NCI-H1092 treated with DMSO at 0.1 percent for 48 hours (cell line): ENCODE measurements at places on chromosomes 16 and 17.
A peak's percentile ranks its signal among the peaks of the same experiment; 100 is the strongest.

GRCh38 chr16:49455181-49455990 lies 81.8 kb downstream of the C16orf78 start:
- no peak for DNase-seq

GRCh38 chr16:3094289-3095027 lies 4.6 kb downstream of the ZSCAN10 start:
- DNase-seq, result peak; percentile 35

DNA sequence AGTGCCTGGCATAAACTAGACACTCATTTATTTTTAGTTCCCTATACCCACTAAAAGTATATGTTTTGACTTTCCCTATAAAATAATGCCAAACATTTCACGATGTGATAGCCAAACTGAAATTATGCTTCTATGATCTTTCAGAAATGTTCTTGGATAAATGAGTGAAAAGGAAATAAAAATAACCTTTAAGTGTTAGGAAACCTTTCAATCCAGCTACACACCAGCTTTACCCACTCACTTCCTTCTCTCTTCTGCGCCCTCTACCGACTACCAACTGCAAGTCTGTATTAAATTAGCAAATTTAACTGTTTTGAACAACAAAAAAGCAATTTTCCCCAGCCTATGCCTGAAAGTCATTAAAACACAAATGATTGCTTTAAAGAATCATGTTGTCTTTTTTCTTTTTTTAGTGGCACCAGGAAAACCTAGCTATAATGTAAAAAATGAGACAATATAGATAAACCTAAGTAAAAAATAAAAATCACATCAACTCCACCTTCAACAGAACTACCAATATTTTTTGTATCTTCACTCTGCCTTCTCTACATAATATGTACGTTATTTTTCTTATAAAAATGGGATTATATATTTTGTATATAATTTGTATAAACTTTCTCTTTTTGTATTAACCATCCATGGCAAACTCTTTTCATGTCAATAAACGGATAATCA lies 13.2 kb upstream of the TMEM100 start:
- DNase-seq, result no peak

DNA sequence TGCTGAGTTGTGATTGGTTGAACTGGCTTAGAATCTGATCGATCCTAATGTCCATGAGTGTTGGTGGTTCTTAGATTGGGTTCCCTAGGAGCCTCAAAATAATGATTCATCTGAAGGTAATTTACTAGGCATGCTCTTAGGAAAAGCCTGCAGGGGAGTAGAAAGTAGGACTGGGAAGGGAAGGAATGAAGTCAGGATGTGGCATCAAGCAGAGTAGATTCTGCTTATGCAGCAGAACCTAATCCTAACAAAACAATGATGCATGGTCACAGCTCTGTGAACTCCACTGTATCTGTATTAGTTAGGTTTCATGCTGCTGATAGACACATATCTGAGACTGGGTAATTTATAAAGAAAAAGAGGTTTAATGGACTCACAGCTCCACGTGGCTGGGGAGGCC lies 132.5 kb downstream of the HS3ST2 start:
- DNase-seq, result no peak

DNA sequence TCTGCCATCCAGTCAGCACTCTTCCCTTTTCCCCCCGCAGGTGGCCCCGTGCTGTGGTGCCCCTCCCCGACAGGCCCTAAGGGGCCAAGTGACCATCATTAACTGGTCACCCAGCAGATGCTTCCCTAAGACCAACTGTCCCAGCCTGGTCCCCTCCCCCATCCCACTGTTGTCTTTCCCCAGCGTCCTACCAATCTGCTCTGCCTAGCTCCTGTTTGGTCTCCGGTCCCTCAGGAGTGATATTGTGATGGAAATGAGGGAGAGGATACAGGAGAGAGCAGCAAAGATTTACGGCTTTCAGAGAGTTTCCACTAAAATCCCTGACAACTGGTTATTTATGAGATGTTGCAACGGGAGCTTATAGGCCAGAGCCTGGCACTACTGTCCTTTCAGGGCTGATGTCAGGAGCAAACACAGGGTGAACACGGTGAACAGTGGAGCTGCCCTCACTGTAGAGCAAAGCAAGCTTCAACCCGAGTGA lies 1.4 kb upstream of the TTLL6 start:
- no peak for DNase-seq

- no peak for DNase-seq
Measured at GRCh38 chr17:73705594-73705993, 61.3 kb upstream of the SDK2 start.

- DNase-seq, result no peak
Measured at GRCh38 chr17:9677411-9677810, 32.1 kb downstream of the USP43 start.

DNA sequence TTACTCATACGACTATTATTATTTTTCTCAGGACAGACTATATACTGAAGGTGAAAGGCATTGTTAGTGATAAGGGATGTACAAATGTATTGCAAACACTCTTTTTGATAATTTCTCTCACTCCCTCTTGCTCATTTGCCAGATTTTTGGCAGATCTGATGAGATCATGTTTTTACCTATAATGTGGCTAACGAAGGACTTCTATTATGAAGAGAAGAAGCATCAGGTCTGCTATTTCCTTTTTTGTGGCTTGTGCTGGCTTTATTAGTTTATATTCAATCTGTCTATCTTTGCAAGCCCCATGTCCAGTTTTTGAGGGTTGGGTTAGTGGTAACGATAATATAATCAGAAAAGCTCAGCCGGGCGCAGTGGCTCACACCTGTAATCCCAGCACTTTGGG lies 22.5 kb upstream of the SCIMP start:
- no peak for DNase-seq

DNA sequence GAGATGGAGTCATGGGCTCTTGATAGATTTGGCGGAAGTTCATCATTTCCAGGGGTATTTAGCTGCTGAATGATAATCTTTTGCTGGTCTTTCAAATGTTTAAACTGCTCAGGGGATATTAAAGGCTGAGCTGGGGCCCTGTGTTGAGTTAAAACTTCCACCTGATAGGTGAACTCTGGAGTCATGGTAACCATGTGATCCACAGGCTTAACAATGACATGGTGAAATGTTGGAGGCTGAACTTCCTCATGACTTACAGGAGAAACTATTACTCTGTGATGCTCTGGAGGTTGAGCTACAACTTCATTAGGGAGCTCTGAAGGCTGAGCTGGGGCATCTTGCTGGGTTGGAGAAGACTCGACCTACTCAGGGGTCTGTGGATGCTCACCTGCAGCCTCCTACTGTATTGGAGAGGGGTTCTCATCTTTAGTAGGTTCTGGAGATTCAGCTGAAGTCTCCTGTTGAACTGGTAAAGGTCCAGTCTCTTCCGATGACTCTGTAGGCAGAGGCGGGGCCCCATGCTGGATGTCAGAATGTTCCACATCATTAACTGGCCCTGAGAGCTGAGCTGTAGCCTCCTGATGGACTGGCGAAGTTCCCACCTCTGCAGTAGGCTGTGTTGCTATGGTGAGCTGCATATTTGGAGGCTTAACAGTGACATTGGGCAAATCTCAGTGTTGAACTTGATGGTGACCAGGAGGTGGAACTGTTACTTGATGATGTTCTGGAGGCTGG lies 24.2 kb downstream of the RDM1 start:
- DNase-seq, result no peak

DNA sequence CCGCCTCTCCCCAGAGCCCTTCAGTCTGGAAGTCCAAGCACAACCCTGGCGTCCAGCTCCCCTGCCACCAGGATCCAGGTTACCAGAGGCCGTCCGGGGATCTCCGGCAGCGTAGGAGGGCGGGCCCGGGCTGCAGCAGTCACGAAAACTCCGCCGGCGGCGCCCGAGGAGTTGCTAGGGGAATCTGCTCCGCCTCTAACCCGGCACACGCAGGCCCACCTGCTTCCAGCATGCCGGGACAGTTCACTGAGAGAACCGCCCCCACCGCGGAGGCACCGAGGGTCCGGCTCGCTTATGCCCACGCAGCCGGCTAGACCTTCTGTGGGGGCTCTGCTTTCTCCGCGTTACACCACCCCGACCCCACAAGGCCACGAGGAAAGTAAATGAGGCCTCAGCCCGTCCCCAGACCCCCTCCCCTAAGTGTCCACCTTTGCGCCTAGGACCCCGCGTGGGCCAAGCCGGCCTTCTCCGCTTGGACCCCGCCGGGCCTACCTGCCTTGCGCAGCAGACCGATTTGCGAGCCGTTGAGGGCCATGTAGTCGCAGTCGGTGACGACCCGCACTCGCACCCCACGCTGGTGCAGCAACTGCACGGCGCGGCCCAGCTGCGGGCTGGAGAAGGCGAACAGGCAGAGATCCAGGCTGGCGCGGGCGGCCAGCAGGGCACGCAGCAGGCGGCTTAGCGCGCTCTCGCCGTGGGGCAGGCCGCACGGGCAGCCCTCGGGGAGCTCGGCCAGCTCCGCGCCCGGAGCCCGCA lies 587 bp downstream of the PLD6 start:
- DNase-seq, result peak; percentile 23

DNA sequence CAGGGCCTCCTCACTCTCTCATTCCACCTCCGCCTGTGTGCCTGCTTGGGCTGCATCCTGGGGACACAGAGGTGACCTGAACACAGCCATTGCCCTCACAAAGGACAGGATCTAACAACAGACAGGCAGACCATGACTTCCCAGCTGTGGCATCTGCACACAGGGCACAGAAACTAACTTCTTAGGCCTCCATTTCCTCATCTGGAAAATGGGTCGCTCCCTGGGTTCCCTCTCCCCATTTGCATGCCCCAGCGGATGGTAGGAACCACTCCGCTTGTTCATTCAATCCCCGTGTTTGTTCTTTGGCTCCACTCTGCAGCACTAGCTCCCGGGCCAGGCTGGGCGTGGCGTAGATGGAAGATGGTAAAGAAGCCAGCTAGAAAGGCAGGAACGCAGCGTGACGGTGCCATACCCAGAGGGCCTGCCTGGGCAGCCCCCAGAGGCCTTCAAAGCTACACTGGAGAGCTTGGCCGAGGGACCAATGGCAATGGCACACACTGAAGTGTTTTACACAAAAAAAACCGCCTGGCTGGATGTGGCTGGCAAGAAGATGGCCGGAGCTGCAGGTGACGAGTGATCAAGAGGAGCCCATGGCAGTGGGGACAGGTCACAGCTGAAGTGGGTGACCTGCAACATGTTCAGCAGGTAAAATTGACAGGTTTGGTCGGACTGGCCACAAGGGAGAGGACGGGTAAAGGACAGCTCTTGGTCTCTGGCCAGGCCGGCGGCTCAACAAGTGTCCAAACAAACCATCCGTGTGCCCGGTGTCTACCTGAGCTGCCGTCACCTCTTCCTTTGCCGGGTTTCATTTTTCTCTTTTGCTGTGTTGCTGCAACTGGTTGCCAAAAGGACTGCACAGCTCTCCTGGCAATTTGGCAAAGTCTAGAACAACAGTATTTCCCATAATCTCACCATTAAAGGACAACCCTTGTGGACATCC lies 66.9 kb downstream of the SOCS1 start:
- no peak for DNase-seq

DNA sequence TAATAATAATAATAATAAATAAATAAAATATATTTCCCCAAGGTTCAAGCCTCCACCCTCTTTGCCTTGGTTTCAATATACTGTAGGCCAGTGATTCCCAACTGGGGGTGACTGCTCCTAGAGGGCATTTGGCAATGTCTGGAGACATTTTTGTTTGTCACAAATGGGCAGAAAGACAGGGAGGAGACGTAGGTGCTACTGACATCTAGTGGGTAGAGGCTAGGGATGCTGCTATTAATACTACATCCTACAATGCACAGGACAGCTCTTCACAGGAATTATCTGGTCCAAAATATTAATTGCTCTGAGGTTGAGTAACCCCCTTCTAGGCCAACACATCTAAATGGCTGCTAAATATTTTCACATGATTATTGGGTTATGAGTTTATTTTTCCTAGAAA lies 12.8 kb upstream of the PRR14 start:
- DNase-seq, result peak; percentile 46

DNA sequence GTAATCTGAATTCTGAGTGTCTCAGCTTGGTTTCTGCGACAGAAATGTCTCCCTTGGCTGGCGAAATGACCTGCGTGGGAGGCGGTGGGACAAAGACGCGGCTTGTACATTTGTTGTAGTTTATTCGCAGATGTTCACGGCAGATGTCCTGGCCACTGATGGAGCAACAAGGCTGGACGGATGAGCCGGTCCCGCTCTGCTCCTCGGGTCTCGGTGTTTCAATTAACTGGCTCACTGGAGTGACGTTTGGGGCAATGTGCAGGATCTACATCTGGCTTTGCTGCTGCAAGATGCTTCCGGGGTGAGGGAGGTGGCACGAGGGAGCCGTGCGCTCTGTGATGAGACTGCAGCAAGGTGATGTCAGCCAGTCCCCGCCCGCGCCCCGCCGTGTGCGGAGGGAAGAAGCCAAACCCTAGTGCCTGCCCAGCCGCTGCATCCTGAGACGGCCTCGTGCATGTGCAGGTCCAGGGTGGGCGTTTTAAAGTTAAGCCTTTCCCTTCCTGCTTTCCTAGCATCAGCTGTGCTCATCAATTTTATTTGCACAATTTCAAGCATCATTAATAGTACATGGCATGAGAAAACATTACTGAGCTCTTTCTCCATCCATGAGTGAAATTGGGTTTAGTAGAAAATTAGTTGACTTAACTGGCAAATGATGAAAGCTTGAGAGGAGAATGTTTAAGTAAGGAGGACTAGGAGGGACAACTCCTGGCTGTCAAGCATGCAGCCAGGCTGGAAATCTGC lies 44.4 kb downstream of the MGAT5B start:
- no peak for DNase-seq

DNA sequence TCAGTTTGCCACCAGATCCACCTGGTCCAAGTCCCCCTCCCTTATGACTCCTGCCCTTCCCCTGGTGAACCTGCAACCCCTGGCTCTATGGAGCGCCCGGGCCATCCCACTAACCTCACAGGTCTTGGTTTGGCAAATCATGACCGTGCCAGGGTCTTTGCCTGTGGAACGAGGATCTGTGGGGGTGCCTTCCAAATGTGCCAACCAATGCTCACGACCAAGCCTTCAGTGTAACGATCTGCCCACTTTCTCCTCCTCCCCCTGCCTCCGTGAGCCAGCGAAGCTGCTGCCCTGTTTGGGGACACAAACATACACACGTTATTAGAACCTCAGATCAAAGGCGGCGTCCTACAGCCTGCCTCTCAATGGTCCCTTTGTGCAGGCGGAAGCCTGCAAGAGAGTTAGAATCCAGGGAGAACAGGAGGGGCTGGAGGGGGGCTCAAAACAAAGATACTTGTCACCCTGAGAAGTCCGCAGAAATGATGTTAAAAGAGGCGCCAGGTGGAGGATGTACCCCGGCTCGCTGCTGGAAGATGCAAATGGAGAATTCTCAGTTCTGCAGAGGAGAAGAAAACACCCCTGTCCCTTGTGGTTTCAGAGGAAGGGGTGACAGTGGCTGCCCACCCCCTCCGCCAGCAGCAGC lies 9.0 kb upstream of the NKD1 start:
- DNase-seq, result no peak

GRCh38 chr17:18319604-18320256 lies 4.6 kb downstream of the SMCR8 start:
- peak; percentile 1 for DNase-seq

- no peak for DNase-seq
Measured at GRCh38 chr17:18925187-18925586, 26.8 kb upstream of the SLC5A10 start.
